ENCODE measurements at places on chromosomes 5 and 9.

DNA sequence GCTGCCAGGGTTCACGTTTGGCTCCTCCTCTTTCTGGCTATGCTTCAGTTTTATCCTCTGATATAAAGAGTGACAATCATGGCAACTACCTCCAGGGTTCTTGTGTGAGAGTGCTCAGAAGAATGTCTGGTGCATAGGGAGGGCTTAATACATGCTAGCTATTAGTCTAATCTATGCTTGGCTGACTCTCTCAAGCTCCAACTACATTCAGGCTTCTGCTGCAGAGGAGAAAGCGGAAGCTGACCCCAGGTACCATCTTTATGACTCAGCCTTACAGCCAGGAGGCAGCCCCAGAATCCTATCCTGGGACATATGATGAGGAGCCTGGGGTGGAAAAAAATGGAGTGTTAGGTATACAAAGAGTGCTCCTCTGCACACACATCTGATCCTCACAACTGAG lies 32.1 kb upstream of the RASGRF2 start:
- no peak for DNase-seq

DNA sequence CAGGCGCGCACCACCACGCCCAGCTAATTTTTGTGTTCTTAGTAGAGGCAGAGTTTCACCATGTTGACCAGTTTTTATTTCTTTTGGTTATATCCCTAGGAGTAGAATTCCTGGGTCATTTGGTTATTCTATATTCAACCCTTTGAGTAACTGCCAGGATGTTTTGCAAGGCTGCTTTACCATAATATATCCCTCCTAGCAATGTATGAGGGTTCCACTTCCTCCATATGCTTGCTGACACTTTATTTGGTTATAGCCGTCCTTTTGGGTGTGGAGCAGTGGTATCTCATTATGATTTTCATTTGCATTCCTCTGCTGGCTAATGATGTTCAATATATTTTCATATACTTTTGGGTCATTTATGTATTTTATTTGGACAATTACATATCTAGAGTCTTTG lies 81.2 kb downstream of the RAB24 start:
- DNase-seq, result no peak

DNA sequence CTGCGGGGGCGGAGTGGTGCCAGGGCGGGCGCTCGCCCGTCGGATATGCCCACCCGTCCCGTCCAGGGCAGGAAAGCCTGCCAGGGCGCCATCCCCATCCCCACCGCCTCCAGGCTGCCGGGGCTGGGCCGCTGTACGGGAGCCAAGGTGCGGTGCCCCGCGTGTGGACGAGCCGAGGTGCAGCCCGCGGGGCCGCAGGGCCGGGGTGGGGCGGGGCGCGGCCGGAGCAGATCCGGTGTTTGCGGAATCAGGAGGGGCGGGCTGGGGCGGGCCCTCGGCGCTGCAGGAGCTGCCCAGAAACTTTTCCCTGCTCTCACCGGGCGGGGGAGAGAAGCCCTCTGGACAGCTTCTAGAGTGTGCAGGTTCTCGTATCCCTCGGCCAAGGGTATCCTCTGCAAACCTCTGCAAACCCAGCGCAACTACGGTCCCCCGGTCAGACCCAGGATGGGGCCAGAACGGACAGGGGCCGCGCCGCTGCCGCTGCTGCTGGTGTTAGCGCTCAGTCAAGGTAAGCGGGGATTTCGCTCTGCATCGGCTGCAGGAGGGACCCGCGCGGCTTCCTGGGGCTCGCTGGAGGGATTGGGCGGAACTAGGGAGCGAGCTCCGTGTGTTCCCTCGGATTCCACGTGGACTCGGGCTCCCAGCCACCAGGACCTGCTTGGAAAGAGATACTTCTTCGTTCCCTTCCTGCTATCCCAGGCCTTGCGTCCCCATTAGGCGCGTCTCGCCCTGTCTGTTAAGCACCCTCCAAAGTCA lies at the start of gene ITGA2:
TSS of gene ITGA2 (plus strand) at position 328 of the 756 bp plus-strand sequence. CDS start at position 445, 117 bp downstream.
- DNase-seq, result no peak

DNA sequence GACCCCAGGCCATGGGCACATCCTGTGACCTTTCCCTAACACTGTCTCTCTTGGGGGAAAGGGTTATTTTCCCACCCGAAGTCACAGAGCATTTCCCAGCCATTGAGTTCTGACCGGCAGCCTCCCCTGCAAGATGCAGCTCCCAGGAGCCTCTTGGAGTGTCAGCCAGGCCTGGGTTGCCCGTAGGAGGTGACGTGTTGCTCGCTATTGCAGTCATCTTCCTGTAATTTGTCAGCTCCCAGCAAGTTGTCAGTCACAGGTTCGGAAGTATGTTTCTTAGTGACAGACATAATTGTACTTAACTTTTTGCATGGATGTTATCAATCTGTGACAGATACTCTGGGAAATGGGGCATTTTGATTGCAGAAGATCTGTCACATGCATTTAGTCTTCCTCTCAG lies 74.5 kb downstream of the MVB12B start:
- no peak for DNase-seq

- DNase-seq, result no peak
These were observed 202.1 kb downstream of the NXNL2 start for GRCh38 chr9:88737031-88737430.

DNA sequence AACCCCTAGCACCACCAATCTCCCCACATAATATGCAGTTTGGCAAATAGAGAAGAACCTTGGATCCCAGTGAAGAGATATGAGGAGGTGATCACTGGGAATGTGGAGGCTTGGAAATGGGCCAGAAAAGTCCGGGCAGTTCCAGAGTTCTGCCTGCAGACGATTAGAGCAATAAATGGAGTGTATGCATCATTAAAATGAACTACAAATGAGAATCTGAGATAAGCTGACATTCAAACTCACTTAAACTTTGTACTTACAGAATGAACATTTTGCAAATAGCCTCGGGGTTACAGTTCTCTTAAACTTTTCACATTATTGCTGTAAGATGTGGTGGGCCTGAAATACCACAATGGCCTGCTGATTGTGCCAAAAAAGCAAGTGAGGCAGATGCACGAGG lies 23.0 kb upstream of the LHFPL2 start:
- DNase-seq, result no peak

DNA sequence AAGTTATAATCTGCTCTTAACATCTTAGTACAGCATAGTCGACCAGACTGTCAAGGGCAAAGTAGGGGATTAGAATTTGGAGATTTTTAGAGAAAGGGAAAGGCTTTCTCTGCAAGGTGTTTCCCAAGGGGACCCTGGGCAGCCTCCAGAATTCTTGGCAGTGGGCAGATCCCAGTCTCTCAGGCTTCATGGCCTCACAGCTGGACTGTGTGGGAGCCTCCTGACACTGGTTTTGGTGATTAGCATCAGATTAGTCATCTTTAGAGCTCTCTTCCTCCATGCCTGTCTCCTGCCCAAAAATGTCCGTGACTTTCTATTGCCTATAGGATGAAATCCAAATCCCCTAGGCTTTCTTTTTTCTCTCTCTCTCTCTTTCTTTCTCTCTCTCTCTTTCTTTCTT lies 370.7 kb downstream of the ZSWIM6 start:
- DNase-seq, result no peak

GRCh38 chr5:128984480-128984879 lies 19.2 kb downstream of the SLC27A6 start:
- DNase-seq, result no peak

DNA sequence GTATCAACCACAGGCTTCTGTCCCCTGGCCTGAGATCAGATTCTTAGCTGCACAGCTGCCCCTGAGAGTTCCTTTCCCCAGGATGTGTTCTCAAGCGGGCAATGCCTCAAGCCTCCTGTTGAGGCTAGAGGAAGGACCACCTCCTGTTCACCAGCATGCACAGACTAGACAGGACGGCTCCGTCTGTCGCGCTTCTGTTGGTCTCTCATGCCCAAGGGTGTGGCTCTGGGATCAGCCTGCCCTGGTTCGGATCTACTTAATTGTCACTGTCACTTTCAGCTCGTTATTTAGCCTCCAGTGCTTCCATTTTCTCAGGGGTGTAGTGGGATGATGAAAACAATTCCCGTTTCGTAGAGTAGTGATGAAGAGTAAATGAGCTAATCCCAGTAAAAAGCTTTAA lies 103.1 kb downstream of the KCNIP1 start:
- DNase-seq, result no peak

DNA sequence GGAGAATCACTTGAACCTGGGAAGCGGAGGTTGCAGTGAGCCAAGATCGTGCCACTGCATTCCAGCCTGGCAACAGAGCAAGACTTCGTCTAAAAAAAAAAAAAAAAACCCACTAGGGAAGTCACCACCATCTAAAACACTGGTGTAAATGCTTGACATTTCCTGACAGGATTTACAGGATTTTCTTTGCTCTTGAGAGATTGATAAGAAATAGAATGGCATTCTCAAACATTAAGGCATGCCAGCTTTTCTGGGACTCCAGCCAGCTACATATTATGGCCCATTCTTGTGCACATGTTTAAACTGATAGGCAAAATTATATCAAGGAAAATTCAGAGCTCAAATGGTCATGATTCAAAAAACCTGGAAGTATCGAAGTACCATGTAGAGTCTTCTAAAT lies 28.7 kb downstream of the GTF3C4 start:
- no peak for DNase-seq

GRCh38 chr9:37746448-37747270 lies 6.9 kb upstream of the TRMT10B start:
- no peak for DNase-seq

- DNase-seq, result no peak
These were observed 979 bp downstream of the CCNB1 start for GRCh38 chr5:69167929-69168328.

DNA sequence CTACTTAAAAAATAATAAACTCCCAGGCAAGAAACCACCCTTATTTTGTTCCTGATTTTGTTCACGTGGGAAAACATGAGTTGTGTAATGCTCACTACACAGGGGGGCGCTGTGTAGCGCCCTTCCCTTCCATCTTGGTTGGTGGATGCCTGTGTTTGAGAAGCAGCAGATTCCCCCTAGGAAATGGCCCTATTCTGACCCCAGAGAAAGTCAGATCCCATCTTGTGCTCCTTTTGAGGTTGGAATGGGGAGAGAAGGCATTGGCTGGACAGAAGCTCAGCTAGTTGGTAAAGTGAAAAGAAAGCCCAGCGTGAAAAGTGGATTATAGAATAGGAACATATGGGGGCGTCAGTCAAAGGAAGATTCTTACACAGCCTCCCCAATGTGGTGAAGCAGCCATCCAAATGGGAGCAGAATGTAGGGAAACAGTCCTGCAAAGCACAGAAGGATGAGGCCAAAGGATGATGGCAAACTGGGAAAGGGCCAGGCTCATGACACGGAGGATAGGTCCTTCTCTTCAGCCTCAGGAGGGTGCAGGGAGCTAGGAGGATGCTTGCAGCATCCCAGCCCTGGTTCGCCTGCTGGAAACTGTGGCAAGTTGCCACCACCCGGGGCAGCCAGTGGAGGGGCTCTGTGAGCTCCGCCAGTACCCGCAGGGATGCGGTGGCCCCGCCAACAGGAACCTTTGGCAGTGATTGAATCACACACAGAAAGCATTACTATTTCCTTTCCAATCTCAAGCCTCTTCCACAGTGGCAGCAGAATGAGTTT lies 314.2 kb upstream of the DAP start:
- no peak for DNase-seq

DNA sequence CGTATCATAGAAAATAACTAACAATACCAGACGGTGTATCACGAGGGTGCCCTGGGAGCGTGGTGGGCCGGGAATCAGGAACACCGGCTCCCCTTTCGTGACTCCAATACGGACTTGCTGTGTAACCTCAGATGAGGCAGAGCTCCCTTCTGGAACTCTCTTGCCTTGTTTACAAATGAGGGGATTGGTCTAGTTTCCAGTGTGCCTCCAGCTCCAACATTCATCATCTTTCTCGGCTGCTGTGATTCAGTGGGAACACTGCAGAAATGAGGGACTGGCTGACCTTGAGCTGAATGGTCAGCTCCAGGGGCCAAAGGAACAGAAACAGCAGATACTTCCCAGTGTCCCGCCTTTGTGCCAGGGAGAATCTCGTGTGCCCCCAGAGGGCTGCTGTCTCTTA lies 22.6 kb upstream of the TGFBI start:
- no peak for DNase-seq

DNA sequence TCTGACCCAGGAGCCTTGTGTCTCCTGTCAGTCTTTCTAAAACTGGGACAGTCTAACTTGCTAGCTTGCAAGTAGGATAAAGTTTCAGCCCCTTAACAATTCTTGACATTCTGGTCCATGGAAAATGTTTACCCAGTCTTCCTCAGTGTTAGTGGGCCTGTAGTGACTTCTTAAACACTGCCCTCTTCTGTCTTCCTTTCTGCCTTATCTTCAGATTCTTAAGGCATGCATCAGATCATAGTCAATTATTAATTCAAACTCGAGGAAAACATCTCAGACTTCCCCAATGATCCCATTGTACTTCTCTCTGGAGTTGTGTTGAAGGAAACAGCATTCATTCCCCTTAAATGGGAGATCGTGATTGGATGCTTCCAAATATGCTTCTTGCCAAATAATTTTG lies 1199.8 kb downstream of the DTWD2 start:
- DNase-seq, result no peak

GRCh38 chr5:173809014-173809413 lies 79.1 kb upstream of the CPEB4 start:
- DNase-seq, result no peak

- no peak for DNase-seq
These were observed 228.9 kb downstream of the FGF10 start for GRCh38 chr5:44160369-44160768.

DNA sequence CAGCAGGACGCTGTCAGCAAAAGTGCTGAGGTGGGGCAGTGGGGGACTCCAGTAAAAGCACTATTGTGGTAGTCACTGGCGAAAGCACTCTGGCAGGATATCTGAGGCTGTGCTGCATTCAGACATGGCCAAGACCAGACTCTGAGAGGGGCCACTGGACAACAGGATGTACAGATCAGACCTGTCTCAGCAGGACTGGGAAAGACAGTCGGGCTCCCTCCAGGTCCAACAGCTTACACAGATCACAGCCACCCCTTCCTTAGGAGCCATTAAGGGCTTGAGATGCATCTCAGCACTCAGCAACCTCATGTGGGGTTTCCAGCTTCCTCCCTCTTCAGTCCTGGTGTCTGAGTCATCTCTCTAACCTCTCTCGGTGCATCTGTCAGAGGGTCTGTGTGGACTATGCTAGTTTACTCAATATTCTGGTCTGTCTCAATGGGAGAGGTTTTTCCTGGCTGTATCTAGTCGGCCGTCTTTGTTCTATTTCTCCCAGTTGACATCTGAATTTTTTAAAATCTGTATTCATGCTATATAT lies 154.5 kb downstream of the CWC27 start:
- no peak for DNase-seq

- DNase-seq, result no peak
These were observed 54.5 kb upstream of the FST start for GRCh38 chr5:53425687-53426511.

GRCh38 chr9:21585756-21586752 lies 103.9 kb upstream of the IFNE start:
- no peak for DNase-seq

DNA sequence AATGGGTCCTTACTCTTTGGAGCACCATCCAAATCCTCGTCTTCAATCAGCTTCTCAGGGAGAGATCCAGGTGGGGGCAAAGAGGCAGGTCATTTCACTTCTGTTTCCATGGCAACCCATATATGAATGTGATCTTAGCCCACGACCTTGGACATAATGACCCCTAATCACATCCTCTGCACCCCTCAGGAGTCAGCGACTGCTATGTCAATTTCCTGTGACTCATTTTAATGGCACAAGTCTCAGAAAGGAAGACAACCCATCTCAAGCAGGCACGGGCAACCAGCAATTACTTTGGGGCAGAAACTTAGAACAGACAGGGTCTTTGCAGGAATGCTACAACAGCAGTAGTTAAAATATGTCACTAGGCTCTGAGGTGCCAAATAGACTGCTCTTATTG lies 591.2 kb downstream of the TLR4 start:
- DNase-seq, result no peak

Measured in NCI-H1105 (cell line).